ENCODE measurements at places on chromosomes 16 and 17.
A peak's percentile ranks its signal among the peaks of the same experiment; 100 is the strongest.

GRCh38 chr16:72099377-72099818 is 5.8 kb downstream of the DHX38 start:
- peak; percentile 26 for DNase-seq

DNA sequence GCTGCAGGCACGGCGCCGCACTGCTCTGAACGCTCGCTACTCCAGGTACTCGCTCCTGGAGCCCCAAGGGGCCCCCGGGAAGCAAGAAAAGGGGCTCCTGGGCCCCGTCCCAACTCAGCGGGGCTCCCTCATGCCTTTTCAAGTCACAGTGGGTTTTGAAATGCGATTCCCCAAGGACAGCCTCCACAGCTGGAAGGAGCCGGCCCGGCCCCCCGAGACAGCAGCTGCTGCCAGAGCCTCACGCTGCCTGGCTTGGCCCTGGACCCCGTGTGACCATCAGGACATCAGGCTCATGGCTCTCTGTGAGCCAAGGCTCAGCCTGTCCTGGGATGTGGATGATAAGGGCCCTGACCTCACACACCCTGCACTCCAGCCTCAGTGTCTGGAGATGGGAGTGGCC is 80.6 kb downstream of the LMF1 start:
- no peak for DNase-seq

- no peak for DNase-seq
Observed at GRCh38 chr17:41098481-41098880, 539 bp upstream of the KRTAP4-8 start.

GRCh38 chr17:62819511-62820221 is 11.6 kb upstream of the MARCHF10 start:
- no peak for DNase-seq

DNA sequence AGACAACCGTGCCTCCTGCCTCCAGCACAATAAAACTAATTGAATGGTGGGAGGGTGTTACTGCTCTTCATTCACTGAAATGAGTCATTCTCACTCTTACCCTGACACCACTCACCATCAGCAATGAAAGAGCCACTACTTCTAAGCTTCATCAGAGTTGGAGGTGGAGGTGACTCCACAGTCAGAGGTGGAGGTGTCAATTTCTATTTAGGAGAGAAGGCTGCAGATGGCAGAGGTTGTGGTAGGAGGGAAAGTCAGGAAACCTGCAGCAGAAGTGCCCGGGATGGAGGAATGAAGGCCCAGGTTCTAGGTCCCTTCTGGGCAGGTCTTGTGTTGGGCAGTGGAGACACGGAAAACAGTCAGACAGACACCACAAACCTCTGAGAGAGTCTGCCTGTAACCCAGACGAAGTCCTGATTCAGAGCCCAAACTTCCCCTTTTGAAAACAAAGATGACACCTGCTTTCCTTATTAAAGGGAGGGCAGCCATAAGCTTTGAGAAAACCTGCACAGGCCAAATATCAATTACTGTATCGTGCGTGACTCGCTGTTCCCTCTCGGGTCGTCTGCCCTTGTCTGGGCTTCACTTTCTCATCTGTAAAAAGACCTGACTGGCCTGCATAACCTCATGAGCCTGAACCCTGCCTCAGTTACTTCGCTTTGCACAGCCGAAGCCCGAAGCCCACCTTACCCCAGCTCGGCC is 668 bp downstream of the ATPAF2 start:
- no peak for DNase-seq

- DNase-seq: peak; percentile 38
Observed at GRCh38 chr17:80847496-80848230, 144.0 kb upstream of the CHMP6 start.

GRCh38 chr17:35341411-35341992 is 31.9 kb downstream of the SLFN11 start:
- peak; percentile 50 for DNase-seq

- peak; percentile 79 for DNase-seq
Observed at GRCh38 chr17:74282587-74283370, 8.7 kb downstream of the DNAI2 start.

DNA sequence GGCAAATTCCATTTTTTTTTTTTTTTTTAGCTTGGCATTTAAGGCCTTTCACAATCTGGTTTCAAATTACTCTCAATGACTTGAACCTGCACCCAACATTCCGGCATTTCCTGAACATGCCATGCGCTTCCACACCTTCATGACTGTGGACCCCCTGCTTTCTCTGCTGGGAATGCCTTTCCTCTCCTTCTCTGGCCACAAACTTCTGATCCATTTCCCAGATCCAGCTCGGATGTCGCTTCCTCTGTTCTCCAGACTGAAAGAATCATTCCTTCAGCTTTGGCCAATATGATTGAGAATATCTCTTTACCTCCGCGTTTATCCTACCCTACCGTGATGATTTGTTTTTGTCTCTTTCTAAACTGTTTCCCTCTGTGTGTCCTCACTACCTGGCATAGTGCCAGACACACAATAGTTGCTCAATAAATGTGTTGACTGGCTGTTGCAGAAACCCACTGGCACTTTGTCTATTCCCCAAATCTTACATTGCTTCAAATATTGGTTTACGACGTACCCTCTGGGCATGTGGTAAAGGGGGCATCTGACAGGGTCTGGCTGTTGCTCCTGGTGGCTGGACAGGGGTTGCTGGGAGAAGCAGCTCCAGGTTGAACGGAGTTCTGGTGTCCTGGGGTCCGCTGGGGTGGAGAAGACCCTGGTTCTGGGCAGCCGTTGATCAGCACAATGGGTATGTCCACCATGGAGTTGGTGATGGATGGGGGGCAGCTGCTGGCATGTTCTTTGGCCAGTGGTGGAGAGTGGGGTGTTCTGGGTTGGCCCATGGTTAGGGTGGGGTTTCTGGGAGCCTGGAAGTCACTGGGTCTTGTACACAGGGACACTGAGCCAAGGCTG is 14.7 kb downstream of the TNS4 start:
- DNase-seq: no peak

DNA sequence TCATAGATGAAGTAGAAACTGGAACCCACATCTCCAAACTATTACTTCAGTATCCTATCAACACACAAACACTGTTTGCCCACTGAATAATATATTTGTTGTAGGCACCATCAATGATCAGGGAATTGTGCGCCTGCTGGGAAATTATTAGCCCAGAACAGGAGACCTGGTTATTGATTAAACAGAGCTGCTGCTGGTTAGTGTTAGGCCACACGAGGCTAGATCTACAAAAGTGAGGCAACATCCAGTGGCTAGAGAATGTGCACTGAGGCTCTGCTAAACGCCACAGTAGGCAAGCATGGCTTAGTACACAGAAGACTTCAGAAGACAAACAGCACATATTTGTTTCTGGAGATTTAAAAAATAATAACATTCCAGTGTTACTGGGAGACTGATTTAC is 11.0 kb downstream of the ABHD15 start:
- DNase-seq: no peak

GRCh38 chr17:36667922-36668321 is 66.5 kb downstream of the MRM1 start:
- no peak for DNase-seq

DNA sequence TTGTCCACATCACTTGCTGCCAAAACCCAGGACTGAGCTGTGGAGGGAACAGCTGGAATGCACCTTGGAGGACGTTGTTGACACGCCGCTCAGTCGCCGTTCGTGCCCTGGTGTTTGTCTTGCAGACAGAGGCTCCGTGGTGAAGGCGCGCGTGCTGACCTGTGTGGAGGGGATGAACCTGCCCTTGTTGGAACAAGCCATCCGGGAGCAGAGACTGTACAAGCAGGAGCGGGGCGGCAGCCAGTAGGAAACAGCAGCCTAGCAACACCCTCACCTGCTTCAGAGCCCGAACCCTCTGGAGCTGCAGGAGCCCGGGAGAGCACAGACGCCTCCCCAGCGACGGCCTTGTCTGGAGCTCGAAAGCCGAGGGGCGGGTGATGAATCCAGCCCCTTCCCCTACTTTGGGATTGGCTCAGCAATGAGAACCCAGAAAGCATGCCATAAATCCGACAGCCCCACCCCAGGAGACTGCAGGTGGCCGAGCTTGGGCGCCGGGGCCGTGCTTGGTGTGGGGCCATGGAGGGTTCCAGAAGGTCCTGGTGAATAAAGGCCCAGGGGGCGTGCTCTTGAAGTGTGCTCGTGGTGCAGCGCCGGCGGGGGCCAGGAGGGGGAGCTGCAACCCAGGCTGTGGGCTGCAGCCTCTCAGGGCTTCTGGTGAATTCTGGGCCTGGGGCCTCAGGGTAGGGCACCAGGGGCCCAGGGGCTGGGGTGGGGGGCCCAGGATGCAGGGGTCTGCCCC is 470 bp upstream of the CDK3 start:
- peak; percentile 51 for DNase-seq

DNA sequence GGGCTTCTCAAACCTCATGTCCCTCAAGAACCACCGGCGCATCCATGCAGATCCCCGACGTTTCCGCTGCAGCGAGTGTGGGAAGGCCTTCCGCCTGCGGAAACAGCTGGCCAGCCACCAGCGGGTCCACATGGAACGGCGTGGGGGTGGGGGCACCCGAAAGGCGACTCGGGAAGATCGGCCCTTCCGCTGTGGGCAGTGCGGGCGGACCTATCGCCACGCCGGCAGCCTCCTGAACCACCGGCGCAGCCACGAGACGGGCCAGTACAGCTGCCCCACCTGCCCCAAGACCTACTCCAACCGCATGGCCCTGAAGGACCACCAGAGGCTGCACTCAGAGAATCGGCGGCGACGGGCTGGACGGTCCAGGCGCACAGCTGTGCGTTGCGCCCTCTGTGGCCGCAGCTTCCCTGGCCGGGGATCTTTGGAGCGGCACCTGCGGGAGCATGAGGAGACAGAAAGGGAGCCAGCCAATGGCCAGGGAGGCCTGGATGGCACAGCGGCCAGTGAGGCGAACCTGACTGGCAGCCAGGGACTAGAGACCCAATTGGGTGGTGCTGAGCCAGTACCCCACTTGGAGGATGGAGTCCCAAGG is 5.9 kb downstream of the ZNF646 start:
- no peak for DNase-seq

- no peak for DNase-seq
Observed at GRCh38 chr17:68621065-68621464, 19.9 kb upstream of the FAM20A start.

- no peak for DNase-seq
Observed at GRCh38 chr17:21458054-21458453, 81.9 kb downstream of the KCNJ12 start.

DNA sequence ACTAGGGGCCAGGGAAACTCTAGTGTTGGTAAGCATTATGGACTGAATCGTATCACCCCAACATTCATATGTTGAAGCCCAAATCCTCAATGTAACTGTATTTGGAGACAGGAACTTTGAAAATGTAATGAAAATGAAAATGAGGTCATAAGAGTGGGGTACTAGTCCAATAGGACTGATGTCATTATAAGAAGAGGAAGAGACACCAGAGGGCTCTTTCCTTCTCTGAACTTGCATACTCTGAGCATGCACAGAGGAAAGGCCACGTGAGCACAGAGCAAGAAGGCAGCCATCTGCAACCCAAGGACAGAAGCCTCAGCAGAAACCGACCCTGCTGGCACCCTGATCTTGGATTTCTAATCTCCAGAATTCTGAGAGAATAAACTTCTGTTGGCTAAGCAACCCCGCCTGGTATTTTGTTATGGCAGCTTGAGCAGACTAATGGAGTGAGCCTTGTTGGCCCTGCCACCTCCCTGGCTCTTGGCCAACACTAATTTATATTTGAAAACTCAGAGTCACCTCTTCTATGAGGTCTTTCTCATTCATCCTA is 273.4 kb downstream of the NTN1 start:
- DNase-seq: no peak

DNA sequence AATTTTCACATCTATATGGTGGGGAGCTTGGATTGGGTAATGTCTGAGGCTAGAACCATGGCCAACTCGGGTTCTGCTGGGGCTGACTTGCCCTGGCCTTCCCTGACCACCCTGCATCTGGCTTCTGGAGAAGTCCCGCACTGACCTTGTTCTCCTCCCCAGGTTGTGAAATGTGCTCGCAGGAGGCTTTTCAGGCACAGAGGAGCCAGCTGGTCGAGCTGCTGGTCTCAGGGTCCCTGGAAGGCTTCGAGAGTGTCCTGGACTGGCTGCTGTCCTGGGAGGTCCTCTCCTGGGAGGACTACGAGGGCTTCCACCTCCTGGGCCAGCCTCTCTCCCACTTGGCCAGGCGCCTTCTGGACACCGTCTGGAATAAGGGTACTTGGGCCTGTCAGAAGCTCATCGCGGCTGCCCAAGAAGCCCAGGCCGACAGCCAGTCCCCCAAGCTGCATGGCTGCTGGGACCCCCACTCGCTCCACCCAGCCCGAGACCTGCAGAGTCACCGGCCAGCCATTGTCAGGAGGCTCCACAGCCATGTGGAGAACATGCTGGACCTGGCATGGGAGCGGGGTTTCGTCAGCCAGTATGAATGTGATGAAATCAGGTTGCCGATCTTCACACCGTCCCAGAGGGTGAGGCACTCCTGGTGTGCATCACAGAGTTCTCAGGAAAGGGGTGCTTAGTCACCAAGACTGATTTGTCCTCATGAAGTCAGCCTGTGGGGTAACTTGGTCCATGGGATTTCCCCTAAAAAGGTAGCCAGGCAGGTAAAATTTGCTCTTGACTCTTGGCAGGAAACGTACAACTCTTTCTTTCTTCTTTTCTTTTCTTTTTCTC is 6.1 kb downstream of the NOD2 start:
- DNase-seq: no peak

DNA sequence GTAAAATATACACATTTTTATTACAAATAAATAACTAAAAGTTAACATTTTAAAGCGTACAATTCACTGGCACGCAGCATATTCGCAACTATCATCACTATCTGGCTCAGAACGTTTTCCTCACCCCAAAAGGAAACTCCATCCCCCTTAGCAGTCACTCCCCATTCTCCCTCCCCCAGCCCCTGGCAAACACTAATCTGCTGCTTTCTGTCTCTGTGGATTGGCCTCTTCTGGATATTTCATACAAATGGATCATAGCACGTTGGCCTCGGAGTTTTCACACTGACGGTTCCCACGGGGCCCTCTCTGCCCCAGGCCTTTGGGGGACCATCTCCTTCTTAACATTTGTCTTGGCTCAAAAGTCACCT is 64.6 kb downstream of the RTN4RL1 start:
- DNase-seq: no peak

All from CD8-positive, alpha-beta memory T cell (primary cell).